Kidney capillary endothelial cell (primary cell): ENCODE measurements at places on chromosomes 4 and X.

DNA sequence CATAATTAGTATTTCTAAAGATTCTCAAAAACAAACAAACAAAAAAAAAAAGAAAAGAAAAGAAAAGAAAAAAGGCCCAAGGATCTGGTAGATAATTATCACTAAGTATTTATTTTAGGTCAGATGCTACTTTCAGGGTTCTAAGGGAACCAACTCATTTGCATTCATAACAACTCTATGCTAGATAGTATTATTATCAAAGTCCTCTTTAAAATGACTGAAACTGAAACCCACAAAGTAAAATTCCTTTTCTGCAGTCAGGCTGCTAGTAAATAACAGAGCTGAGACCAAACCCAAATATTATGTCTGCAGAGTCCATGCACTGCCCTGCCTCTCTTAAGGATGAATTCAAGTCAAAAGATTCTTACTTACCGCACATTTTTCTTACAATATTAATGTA lies 38.3 kb upstream of the MAPK10 start:
- no peak for DNase-seq

GRCh38 chr4:119537586-119537985 lies 91.0 kb downstream of the PDE5A start:
- DNase-seq = no peak

DNA sequence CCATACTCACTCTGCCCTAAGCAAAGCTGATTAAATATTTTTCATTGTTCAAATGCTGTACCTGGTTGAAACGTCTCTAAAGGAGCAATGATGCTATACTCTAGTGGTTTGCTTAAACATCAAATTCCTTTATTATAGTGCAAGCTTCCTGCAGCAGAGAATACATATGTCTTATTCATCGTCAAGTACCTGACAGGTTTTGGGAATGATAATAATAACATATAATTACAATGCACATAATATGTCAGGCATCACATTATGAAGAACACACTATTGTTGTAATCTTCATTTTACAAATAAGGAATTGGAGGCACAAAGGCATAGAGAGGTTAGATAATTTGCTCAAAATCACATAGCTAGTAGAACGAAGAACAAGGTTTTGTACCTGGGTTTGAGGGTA lies 151.6 kb downstream of the GRIA2 start:
- no peak for DNase-seq

DNA sequence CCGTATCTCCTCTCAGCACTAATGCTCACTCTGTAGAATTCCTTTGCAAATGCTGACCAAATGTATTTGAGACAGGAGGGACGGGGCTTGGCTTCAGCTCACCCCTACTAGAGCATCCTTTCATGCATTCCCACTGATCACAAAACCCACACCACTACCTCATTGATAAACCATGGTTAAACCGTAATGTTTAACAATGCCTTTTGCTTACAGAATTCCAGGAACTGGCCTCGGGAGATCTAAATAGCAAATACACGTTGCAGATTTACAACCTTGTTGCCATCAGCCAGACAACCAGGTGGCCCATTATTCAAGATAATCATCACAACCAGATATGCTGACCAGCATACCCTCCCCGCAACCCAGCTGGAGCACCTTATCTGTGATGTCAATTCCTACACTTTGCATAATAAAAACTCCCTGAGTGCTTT lies 391.9 kb downstream of the KCTD8 start:
- no peak for DNase-seq

GRCh38 chr4:75229806-75230570 lies 284.2 kb downstream of the RCHY1 start:
- DNase-seq = no peak

DNA sequence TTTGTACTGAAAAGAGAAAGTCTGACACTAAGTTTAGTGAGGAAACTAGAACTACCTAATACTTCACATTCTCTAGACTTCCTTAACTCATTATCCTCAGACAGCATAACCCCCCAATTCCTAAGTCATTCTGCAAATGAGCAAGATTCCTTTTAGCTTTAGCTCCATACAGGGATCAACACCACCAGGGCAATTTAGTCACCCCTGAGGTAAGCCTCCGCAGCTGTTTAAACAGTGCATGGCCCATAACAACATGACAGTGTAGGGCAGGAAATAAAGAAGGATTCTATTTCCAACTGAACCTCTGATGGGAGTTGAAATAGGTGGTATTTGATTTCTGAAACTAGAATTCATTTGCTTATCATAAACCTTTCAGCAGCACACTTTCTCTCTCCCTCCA lies 112.8 kb upstream of the DKK2 start:
- DNase-seq = no peak

- DNase-seq = no peak
Observed at GRCh38 chr4:23153076-23153475, 460.3 kb downstream of the GBA3 start.
